ENCODE measurements at places on chromosomes 11 and 22.
A peak's percentile ranks its signal among the peaks of the same experiment; 100 is the strongest.

GRCh38 chr22:46165977-46166376, 15.7 kb downstream of the PPARA start:
- no peak for DNase-seq

DNA sequence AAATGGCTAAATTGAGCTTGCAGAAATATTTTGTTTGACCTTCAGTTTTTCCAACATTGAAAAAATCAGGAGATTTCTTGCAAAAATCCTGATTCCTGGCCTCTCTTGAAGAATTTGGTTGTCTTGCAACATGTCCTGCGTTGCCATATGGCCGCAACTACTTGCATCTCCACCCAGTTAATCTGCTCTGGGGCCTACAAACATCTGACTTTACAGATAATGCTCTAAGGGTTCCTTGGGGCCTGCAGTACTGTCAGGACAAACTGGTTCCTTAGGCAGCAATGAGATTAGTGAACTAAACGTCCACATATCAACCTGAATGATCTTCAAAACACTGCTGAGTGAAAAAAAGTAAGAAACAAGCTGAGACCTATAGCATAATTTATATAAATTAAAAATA, 36.6 kb upstream of the FEZ1 start:
- peak; percentile 54 for DNase-seq

DNA sequence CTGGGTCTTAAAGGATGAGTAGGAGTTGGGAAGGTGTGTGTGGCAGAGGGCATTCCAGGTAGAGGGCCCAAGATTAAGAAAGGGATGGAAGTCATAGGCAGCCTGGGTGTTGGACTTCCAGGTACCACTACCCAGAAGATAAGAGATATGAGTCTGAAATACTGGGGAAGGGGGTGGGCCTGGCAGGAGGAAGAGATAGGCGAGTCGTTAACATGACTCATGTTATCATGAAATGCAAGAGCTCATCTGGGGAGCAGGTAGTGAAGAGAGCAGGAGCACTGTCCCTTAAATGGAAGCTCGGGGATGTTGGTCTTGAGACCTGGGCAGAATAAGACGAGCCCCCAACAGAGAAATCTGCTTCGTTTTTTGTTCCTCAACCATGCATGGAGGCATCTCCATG, 10.2 kb downstream of the ZC3H7B start:
- peak; percentile 40 for DNase-seq

DNA sequence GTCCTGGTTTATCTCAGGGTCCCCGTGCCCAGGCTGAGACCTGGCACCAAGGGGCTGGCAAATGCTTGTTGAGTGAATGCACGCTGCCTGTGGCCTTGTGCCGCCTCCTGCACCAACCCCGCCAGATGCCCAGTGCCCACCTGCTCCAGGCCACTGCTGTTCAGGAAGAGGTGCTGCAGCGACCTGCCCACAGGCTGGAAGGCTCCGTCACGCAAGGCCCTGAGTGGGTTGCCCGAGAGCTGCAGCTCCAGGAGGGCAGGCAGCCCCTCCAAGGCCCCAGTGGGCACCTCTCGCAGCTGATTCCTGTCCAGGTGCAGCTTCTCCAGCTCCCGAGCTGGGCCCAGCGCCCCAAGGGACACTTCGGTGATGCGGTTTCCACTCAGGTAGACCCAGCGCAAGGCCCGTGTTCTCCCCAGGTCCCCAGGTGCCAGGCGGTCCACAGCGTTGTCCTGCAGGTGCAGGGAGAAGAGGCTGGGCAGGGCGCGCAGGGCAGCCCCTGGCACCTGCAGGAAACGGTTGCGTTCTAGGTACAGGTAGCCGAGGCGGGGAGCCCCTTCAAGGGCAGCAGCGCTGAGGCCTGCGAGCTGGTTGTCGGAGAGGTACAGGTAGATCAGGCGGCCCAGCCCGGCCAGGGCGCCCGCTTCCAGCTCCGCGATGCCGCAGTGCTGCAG, 3.6 kb downstream of the CHADL start:
- no peak for DNase-seq
